ENCODE measurements at places on chromosomes 3 and 15.

DNA sequence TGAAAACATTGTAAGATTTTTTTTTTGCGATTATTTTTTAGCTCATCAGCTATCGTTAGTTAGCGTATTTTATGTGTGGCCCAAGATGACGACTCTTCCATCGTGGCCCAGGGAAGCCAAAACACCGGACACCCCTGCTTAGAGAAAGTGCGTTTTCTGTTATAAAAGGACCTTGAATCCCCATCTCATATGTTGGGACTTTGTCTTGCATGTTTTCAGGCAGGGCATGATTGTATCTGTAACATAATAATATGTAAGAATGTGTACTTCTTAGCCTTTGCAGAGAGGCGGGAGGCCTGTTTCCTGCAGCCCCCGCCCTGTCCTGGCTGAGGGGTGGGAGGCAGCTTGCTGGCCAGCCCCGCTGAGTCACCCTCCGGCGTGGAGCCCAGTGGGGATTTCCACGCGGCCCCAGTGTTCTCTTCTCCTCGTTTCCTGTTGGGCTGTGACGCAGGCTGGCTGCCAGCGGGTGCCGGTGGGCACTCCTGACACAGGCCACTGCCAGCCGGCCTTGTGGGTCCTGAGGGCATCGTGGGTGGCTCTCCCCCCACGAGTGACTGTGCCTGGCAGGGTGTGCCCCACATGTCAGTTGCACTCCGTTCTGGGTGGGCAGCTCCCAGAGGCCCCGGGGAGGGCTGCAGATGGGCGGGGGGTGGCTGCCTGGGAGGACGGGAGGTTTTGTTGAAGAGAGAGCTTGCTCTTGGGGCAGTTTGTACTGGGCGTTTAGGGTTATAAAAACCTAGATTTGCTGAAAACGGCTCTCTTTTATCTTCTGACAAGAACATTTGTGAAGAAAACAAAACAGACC, 55.6 kb downstream of the SMAD3 start:
- DNase-seq, result peak; percentile 78

DNA sequence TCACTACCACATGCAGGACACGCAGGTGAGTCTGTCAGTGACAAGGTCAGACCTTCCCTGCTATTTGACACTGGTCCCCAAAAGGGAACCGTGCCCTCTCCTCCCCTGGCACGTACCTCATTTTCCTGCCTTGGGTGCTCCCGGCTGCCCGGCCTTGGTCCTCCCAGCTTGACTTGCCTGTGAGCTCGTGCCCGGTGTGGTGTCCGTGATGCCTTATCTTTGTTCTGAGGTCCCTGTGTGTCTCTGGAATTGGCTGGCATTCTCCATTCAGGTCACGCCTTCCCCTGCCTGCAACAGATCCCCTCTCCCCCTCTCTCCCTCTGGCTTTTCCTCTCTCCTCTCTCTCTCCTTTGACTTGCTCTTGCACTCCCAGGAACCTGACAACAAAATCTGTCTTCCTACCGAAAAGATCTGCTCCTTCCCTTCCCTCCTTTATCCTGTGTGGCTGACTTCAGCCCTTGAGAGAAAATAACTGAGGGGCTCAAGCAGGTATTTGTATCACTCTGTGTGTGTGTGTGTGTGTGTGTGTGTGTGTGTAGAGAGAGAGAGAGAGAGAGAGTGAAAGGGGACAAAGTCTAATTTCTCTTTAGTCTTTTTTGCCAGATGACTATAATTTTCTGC, at the start of gene MASP1:
TSS of gene MASP1 (minus strand) at position 226 of the 621 bp plus-strand sequence. CDS start at position 121, 105 bp downstream.
- DNase-seq, result no peak

- no peak for DNase-seq
Observed at GRCh38 chr15:67150023-67150860, 84.8 kb downstream of the SMAD3 start.

- DNase-seq, result peak; percentile 85
Observed at GRCh38 chr15:77070495-77071304, at the start of gene TSPAN3. TSPAN3 (minus strand) TSS chr15:77071109; CDS start chr15:77070954, 155 bp downstream.

- DNase-seq, result no peak
Observed at GRCh38 chr3:164641071-164641470, 437.2 kb downstream of the SI start.

DNA sequence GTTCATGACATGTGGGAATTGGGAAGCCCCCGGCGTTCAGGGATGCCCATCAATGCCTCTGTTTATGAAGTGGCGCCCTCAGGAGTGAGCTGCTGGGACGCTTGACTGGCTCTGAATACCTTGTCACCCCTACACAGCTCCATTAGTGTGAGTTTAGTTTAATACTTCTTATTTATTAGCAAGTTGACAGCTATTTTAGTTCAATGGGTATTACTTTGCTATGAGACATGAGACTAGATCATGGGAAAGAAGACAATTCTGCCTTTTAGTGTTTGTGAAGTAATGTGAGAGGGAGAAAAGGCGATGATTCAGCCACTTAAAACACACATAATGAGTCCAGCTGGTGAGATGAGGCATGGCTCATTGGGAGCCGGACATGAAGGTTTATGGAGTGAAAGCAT, 678.5 kb downstream of the NR2F2 start:
- DNase-seq, result no peak

DNA sequence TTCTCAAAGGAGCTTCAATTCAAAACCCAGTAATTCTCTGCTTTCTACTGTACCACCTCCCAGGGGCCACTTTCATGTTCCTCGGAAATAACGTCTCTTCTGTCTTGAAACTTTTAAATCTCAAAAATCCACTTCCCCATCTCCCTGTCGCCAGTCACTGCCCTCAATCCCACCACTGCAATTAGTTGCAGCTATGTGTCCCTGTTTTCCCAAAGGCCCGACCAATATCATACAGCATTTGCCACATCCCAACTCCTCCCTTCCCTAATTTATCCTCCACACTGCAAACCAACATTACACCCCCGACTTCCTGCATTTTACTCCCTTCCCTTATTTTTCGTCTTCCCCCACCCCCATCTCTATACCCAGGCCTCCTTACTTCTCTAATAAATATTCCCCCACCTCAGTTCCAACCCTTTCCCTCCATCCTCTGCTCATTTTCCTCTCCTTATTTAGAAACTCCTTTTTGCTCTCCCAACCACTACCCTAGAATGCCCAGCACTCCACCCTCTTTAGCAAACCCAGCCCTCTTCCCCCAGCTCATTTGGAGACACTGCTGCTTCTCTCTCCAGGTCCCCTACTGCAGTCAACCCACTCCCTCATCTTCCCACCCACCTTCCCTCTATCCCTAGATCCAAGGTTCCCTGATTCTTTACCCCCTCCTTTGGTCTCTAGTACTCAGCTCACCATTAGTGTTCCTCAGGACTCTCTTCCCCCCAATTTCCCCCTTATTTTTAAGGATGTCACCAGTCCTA, 1.1 kb downstream of the NPTN start:
- DNase-seq, result no peak

GRCh38 chr3:59704292-59704691, 654.5 kb upstream of the CFAP20DC start:
- no peak for DNase-seq

DNA sequence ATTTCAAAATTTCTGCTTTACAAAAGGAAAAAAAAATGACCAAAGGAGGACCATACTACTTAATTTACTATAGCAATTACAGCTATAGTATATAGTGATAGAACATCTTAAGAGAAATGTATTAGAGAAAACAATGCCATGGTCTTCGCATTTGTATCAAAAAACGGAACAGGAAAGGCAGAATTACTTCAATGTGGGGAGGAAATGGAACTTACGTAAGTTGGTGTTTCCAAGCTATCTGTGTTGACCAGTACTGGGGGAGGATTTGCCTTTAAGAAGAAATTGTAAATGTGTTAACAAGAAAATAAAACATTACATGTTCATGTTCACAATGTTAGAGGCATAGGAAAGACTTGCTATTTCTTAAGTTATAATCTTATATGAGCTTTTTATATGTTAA, 119.9 kb upstream of the MELTF start:
- DNase-seq, result no peak

DNA sequence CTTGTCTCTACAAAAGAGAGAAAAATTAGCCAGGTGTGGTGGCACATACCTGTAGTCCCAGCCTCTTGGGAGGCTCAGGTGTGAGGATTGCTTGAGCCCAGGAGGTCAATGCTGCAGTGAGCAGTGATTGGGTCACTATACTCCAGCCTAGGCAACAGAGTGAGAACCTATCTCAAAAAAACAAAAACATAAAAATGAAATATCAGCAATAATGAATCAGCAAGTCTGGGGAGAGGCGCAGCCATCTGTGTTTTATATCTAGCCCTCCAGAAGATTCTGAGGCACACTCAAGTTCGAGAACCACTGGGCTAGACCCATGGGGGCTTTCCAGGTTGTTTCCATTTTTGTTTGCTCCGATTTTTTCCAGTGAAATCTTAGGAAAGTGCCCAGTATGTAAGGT, 88.1 kb upstream of the BCL6 start:
- no peak for DNase-seq

GRCh38 chr15:98127586-98127985, 167.1 kb downstream of the ARRDC4 start:
- DNase-seq, result no peak

DNA sequence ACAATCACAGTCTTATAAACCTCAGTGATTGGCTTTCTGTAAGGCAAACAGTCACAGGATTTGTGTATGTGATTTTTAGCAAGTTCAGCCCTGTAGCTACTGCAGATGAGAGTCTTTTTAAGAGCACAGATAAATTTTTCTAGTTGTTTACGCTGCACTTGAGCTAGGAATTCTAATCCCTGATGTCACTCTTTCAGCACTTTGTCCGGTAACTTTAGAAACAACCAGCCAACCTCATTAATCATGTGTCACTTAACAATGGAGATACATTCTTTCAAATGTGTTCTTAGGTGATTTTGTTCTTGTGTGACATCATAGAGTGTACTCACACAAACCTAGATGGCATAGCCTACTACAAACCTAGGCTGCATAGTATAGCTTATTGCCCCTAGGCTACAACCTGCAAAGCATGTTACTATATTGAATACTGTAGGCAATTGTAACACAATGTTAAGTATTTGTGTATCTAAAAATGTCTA, 36.8 kb upstream of the GOLGA6L2 start:
- no peak for DNase-seq

GRCh38 chr3:187021748-187022402, 91.5 kb downstream of the ST6GAL1 start:
- DNase-seq, result no peak

- DNase-seq, result no peak
Observed at GRCh38 chr3:41608347-41608746, 353.6 kb downstream of the ULK4 start.

- DNase-seq, result no peak
Observed at GRCh38 chr15:100186960-100187359, 154.8 kb downstream of the ADAMTS17 start.

GRCh38 chr3:189702066-189702646, 71.0 kb downstream of the TP63 start:
- no peak for DNase-seq

GRCh38 chr15:60414016-60414682, 16.4 kb upstream of the ANXA2 start:
- no peak for DNase-seq

GRCh38 chr3:5430701-5431100, 243.2 kb downstream of the EDEM1 start:
- DNase-seq, result no peak

- DNase-seq, result no peak
Observed at GRCh38 chr3:153159771-153160397, 2.1 kb upstream of the RAP2B start.

GRCh38 chr15:90101130-90101968, 919 bp downstream of the IDH2 start:
- no peak for DNase-seq

- no peak for DNase-seq
Observed at GRCh38 chr15:46280762-46281542, 646.1 kb downstream of the SQOR start.

Data from activated CD8-positive, alpha-beta memory T cell treated with anti-CD3 and anti-CD28 coated beads for 4 hours (primary cell).